Muscle of leg (tissue), 16 donors: ENCODE measurements at places on chromosomes 5 and 9. TPM values are rescaled to one million over a fixed set of nuclear protein-coding genes. Genes with fewer than 3 reads are reported as not detected.
A peak's percentile ranks its signal among the peaks of the same experiment; 100 is the strongest.

DNA sequence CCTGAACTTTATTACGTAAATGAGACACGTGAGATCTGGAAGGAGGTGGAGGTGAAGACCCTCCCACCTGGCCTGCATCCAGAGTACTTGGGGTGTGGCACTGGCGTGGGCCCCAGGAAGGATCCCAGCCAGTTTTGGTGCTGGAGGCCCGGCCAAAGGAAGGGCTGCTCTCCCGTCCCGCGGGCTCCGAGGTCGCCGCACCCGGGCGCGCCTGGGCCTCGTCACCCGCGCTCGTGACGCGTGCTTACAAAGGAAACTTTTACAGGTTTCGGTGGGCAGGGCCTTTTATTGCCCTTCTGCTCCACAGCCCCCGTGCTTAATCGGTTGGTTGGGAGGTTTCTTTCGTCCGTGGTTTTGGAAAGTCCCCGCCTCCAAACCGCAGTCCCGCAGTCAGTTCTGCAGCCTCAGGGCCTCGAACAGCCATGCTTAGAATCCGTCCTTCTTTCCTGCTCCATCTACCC is 29.2 kb downstream of the CDKN2A start:
- no peak for DNase-seq

DNA sequence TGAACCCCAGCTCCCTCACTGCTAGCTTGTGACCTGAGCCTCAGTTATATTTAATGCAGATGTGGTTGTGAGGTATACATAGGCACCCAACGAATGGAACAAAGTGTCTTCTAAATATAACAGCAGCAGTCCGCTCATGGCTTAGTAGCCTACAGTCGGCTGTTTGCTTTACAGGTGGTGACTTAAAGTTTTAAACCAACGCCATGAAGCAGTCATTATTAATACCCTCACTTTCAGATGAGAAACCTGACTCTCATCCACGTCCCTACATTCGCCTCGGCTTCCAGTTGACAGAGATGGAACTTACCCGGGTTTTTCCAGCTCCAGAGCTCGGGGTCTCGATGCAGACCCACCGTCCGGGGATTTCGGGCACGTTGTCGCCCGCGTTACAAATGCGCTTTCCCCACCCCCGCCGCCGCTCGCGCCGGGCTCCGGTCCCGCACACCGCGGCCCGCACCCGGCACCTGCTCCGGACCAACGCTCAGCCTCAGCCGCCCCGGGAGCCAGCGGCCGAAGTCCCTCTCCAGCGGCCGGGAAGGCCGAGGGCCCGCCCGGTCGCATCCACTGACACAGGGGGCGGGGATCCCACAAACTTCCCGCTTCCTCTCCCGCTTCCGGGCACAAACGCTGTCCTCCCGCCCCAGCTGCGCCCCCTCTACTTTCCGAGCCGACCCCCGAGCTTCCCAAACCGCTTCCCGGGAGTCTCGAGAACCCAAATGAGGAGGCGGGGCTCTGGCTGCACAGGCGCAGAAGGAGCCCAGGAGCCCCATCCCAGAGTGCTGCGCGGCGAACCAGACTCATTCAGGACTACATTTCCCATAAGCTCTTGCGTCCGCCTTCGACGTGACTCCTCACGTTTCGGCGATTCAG is at the start of gene ZNF782:
TSS of gene ZNF782 (minus strand) at position 734 of the 870 bp plus-strand sequence. CDS start 2,553 bp downstream, outside the sequence.
- peak; percentile 99 for DNase-seq

DNA sequence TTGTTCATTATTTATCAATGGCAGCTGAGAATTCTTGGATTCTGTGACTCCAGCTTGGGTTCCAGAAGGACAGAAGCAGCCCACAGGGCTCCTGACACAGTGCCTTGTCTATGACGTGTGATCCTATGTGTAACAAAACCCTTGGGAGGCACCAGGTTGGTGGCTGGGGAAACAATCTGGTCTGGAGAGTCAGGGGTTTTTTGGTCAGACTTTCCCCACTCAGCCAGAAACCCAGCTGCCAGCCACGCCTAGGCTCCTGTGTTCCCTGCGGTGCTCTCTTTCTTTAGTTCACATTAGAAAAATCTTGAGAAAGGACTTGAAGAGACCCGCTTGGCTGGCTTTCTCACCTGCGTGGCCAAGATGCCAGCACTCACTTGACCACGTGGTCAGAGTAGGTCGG is 15.5 kb upstream of the ZBED3 start:
- no peak for DNase-seq

GRCh38 chr9:125119643-125120286 is 23.6 kb downstream of the SCAI start:
- DNase-seq = peak; percentile 60

- no peak for DNase-seq
Observed at GRCh38 chr5:134130239-134130945, 15.9 kb downstream of the TCF7 start.

DNA sequence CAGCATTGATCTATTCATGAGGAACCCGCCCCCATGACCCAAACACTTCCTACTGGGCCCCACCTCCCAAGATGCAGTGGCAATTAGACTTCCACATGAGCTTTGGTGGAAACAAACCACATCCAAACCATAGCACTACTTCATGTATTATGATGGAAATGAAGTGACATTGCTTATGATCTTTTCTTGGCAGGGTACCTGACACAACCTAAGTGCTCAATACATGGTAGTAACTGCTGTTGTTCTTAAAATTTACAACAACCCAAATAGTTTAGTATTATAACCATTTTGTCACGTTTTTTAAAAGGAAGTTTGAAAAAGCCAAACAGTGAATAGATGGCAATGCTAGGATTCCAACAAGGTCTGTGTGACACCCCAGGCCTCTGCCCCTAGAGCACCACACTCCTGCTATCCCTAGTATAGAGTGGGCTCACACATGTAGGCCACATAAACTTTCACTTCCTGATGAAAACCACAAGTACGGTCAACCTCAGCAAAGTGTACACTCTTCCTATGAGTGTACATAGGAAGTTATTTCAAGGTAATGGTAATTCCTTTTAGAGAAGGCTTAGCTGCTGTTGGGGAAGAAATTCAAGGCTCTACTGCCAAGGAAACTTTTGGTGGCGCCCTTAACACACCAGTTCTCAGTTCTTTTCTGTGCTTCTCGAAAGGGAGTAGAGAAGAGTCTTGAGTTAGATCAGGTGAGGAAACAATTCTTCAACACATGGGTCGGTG is 97.6 kb downstream of the ARSB start:
- no peak for DNase-seq

GRCh38 chr9:124475868-124476690 is 25.8 kb downstream of the ADGRD2 start:
- no peak for DNase-seq

NR6A1 gene
- 0.58 TPM for total RNA-seq

MOB3B gene
- total RNA-seq = 1.4 TPM

LCP2 gene
- total RNA-seq = 4.4 TPM

C9orf57 gene
- not detected for total RNA-seq
